ENCODE measurements at places on chromosomes 1 and 21. TPM values are rescaled to one million over a fixed set of nuclear protein-coding genes. Genes with fewer than 3 reads are reported as not detected.

GRCh38 chr1:91929250-91929649 is 20.0 kb upstream of the BRDT start:
- no peaks in the 10 kb centered on the region for H3K36me3 ChIP-seq
- H3K27ac ChIP-seq, result no peak overlapping the region
- H3K27me3 ChIP-seq, result no peaks in the 10 kb centered on the region

GRCh38 chr1:89143484-89143883 is 17.6 kb upstream of the GBP2 start:
- H3K36me3 ChIP-seq, result no peaks in the 10 kb centered on the region
- H3K4me3 ChIP-seq, result no peak overlapping the region
- no peaks in the 10 kb centered on the region for H3K27me3 ChIP-seq
- H3K27ac ChIP-seq, result no peak overlapping the region

CD247 gene
- 378 TPM for total RNA-seq

DNA sequence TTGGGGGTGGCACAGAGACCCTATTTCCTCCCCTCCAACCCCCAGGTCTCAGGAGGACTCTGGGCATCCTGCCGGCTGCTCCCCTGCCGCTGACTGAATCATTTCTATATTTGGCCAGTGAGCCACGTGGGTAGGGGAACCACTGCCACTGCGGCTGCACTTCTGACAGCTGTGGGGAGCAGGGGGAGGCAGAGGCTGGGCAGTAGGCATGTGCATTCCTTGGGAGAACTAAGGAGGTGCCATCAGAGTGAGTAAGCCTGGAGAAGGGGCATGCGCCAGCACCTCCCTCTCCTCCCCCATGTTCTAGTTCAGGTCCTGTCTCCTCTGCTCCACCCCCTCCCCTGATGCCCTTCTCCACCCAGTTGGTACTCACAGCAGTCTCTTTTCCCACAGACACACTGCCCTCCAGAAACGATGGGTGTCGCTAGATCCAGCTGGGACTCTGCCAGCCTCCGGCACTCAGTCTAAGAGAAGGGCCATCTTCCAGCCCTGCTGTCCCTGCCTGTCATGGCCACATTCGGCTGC is 12.0 kb downstream of the PPFIA4 start:
- H3K27me3 ChIP-seq, result peaks cover 6% of the 10 kb centered on the region
- no peak for DNase-seq
- no peaks in the 10 kb centered on the region for H3K4me1 ChIP-seq
- H3K4me3 ChIP-seq, result no peak overlapping the region
- no peak overlapping the region for H3K27ac ChIP-seq
- no peaks in the 10 kb centered on the region for H3K36me3 ChIP-seq

DNA sequence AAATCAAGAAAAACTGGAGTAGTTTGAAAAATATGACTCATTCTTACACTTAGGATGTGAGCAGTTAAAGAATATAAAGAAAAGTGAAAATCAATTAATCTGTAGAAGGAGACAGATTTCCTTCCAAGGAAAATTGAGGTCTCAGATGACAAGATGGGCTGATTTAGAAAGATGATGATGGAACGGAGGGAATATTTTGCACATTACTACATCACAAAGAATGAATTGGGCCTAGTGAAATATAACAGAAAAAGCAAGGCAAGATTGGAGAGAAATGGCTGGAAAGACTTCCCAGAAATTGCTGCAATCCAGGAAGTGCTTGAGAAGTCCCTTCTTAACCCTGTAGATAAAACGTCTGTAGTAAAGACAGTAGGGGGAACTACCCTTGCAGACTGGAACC is 169.1 kb upstream of the SYT6 start:
- no peaks in the 10 kb centered on the region for H3K27me3 ChIP-seq
- no peak overlapping the region for H3K4me3 ChIP-seq
- H3K4me1 ChIP-seq, result no peaks in the 10 kb centered on the region

DNA sequence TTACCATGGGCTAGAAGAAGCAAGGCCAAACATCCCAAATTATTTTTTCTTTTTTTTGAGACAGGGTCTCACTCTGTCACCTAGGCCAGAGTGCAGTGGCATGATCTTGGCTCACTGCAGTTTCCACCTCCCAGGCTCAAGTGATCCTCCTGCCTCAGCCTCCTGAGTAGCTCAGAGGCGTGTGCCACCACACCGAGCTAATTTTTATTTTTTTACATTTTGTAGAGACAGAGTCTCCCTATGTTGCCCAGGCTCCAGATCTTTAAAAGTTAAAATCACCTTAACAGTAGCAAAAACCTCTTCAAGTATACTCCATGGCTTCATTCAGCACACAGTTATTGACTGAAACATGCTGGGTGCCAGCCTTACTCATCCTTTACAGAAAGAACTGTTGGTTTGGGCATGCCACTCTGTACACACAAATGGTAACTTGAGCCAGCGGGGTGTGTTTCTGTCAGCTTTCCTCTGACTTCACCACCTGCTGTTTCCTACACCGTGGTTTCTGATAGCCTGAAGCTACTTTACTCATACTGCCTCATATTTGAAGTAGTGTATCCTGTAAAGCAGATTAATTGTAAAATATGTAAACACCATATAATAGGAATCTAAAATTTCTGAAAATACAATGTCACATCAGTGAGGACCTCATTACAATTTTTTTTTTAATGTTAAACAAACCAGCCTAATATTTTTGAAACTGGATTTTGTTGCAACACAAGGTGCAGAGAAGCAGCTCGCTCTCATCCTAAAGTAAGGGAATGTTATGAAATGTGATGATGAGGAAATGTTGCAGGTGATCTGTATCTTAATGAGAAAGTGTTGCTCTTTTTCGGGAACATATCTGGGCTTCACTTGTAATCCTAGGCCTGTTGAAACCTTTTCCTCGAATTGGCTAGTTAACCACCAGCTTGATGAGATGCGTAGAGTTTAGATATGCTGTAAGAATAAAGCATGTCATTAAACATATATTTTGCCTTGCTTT is 113.9 kb downstream of the ATP5PO start:
- H3K27ac ChIP-seq, result no peak overlapping the region
- H3K4me1 ChIP-seq, result no peaks in the 10 kb centered on the region
- H3K4me3 ChIP-seq, result no peak overlapping the region
- H3K36me3 ChIP-seq, result no peaks in the 10 kb centered on the region

GRCh38 chr1:48292706-48293105 is 70.2 kb downstream of the SLC5A9 start:
- H3K27ac ChIP-seq, result no peak overlapping the region
- H3K4me3 ChIP-seq, result no peak overlapping the region
- no peaks in the 10 kb centered on the region for H3K27me3 ChIP-seq
- H3K36me3 ChIP-seq, result no peaks in the 10 kb centered on the region
- DNase-seq, result no peak
- H3K4me1 ChIP-seq, result no peaks in the 10 kb centered on the region

DNA sequence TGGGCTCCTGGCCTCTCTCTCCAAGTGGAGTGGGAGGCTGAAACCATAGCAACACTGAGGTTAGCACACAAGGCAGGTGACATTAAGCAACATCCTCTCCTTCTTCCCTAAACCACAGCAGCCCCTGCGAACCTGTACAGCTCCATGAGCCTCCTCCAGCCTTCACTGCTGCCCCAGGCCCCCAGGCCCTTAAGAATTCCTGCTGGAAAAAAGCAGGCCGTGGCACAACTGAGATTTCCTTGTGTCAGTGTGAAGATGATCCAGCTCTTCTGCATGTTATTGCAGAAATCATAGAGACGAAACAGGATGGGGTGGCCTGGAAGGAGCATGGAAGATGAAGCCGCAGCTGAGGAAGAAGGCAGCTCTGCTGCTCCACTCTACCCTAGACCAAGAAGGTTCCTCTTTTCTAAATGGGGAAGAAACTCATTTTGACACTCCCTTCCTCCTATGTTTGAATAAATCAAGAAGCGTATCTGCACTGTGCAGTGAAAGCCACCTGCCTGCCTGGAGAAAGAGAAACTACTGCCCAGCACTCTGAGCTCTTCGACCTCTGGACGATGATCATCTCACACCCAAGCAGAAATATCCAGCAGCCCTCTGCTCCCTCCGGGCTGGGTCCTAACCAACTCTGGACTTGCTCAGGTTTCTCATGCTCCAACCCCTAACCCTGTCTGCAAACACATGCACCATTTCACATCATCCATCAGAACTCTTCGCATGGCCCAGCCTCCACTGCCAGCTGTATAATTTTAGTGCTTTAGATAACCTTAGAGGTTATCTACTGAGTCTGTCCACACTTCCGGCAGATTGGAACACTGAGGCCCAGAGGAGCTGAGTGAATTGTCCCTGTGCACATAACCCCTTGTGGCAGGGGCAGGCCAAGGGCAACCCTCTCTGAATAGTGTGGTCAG is 20.7 kb downstream of the SH3BP5L start:
- H3K27ac ChIP-seq, result no peak overlapping the region
- peaks cover 7% of the 10 kb centered on the region for H3K4me1 ChIP-seq
- H3K36me3 ChIP-seq, result no peaks in the 10 kb centered on the region
- H3K27me3 ChIP-seq, result peaks cover 7% of the 10 kb centered on the region
- H3K4me3 ChIP-seq, result no peak overlapping the region

DNA sequence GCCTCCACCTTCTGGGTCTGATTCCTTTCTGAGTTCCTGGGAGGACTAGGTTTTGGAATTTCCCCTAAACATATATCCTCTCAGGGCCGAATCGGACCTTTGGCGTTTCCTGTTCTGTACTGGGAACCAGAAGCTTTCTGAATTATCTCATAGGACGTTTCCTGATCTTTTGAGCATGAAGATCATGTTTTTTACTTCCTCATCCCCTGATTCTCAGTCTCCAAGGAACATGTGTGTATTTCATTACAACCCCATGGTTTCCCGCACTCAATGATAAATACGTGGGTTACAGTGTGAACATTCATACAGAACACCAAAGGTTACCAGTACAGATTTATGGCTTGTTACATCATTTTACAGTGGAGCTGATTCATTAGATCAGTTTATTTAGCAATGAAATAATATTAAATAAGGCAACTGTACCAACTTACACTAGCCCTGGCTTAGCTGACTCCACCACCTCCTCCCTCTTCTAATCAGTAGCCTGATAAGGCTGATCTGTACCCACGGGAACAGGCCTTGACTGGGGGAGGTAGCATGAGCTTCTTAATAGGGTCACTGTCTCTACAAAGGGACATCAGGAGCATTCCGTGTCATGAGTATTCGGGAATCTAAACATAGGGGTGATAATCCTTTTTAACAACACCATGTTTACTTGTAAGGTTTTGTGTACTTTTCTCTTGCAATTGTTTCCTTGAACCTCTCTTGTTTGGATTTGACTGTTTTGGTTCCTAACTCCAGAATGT is 57.8 kb upstream of the ERRFI1 start:
- H3K4me1 ChIP-seq, result no peaks in the 10 kb centered on the region
- H3K27ac ChIP-seq, result no peak overlapping the region
- H3K36me3 ChIP-seq, result no peaks in the 10 kb centered on the region
- no peak for DNase-seq
- H3K27me3 ChIP-seq, result no peaks in the 10 kb centered on the region

GRCh38 chr1:201944002-201944401 is 2.3 kb downstream of the LMOD1 start:
- DNase-seq, result no peak
- H3K36me3 ChIP-seq, result no peaks in the 10 kb centered on the region
- H3K4me1 ChIP-seq, result peaks cover 8% of the 10 kb centered on the region
- H3K27ac ChIP-seq, result no peak overlapping the region
- no peak overlapping the region for H3K4me3 ChIP-seq

GRCh38 chr1:243621973-243622372 is 228.1 kb downstream of the AKT3 start:
- no peak overlapping the region for H3K27ac ChIP-seq
- H3K36me3 ChIP-seq, result peaks cover 37% of the 10 kb centered on the region
- no peak for DNase-seq
- no peaks in the 10 kb centered on the region for H3K4me1 ChIP-seq
- no peaks in the 10 kb centered on the region for H3K27me3 ChIP-seq

DNA sequence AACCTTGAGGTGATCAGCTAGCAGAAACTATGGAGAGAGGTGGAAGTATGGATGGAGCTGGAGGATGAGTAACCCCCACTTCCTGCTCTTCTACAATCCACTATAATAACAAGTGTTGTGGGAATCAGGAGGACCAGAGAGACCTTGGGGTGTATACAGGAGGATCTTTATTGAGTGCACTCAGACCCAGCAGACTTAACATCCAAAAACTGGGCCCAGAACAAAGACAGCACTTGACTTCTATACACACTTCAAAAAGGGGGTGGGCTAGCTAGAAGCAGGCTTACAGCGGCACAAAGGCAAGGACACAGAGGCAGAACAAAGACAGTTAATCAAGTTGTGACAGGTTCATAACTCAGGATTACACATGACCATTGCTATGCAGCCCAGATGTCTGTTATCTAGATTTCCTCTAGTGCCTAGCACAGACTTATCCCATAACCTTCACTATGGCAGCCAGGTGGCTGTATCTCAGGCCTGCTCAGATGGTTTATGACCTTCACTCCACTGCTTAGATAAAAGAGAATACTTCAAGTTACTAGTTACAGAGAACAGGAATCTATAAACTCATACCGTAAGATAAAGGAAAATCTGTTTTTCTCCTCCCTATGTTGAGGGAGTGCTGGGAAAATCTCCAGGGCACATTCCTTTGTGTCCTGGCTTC is 36.1 kb upstream of the PADI2 start:
- DNase-seq, result no peak
- H3K4me3 ChIP-seq, result no peak overlapping the region
- no peaks in the 10 kb centered on the region for H3K36me3 ChIP-seq
- H3K27me3 ChIP-seq, result no peaks in the 10 kb centered on the region

GRCh38 chr1:245961137-245961540 is 545.9 kb downstream of the SMYD3 start:
- no peaks in the 10 kb centered on the region for H3K36me3 ChIP-seq
- no peak for DNase-seq
- no peak overlapping the region for H3K27ac ChIP-seq

GRCh38 chr1:14148526-14148925 is 448.5 kb downstream of the PRDM2 start:
- H3K36me3 ChIP-seq, result no peaks in the 10 kb centered on the region
- H3K27me3 ChIP-seq, result no peaks in the 10 kb centered on the region
- H3K4me1 ChIP-seq, result no peaks in the 10 kb centered on the region

MPL gene
- not detected for total RNA-seq

GRCh38 chr1:59714219-59714618 is 100.5 kb upstream of the HOOK1 start:
- no peak overlapping the region for H3K4me3 ChIP-seq
- no peaks in the 10 kb centered on the region for H3K27me3 ChIP-seq
- H3K36me3 ChIP-seq, result no peaks in the 10 kb centered on the region
- DNase-seq, result no peak
- H3K27ac ChIP-seq, result no peak overlapping the region
- no peaks in the 10 kb centered on the region for H3K4me1 ChIP-seq

Measured in CD4-positive, alpha-beta T cell (primary cell).